ENCODE measurements at places on chromosomes 4 and X. TPM values are rescaled to one million over a fixed set of nuclear protein-coding genes. Genes with fewer than 3 reads are reported as not detected.

GRCh38 chr4:73376976-73377375, 27.1 kb upstream of the ALB start:
- no peak overlapping the region for H3K27ac ChIP-seq
- H3K27me3 ChIP-seq, result no peaks in the 10 kb centered on the region
- no peak for DNase-seq
- no peaks in the 10 kb centered on the region for H3K4me1 ChIP-seq
- no peaks in the 10 kb centered on the region for H3K36me3 ChIP-seq

GRCh38 chr4:22241415-22241814, 274.5 kb downstream of the ADGRA3 start:
- peaks cover 7% of the 10 kb centered on the region for H3K4me1 ChIP-seq
- no peak overlapping the region for H3K27ac ChIP-seq
- H3K36me3 ChIP-seq, result no peaks in the 10 kb centered on the region
- no peak for DNase-seq
- H3K4me3 ChIP-seq, result no peak overlapping the region

DNA sequence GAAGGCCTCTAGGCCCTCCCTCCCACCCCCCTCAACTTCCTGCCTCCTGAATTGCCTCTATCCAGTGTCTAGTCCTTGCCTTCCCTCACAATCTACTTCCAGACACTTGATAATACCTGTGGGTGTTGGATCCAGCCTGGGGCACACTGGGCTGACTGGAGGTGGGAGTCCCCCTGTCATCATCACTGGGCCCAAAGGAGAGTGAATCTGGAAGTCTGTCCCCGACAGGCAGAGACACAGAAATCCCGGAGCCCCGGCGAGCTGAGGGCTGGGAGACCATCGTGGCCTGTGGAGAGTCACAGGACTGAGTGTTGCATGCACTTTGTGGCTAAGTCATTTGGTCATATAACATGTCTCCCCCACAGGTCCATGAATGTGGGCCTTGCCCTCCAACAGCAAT, 8.4 kb upstream of the SYP start:
- H3K27me3 ChIP-seq, result no peaks in the 10 kb centered on the region
- DNase-seq, result no peak
- no peak overlapping the region for H3K27ac ChIP-seq
- no peaks in the 10 kb centered on the region for H3K4me1 ChIP-seq

DNA sequence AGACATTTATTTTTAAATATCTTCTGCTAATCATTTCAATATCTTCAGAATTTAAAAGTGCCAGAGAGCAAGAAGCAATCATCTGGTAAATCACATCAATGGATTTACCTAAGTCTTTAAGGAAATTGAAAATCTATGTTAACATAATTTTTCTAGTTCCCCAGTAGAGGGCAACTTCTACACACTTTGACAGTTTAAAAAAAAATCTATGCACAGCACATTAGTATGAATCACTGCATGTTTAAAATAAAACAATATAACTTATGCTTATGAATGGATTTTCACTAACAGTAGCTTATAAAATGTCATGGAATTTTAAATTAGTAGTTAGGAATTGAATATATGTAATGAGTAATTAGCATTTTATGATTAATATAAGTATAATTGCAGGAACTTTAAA, 126.5 kb downstream of the REELD1 start:
- H3K4me1 ChIP-seq, result peaks cover 13% of the 10 kb centered on the region
- no peak overlapping the region for H3K27ac ChIP-seq
- H3K4me3 ChIP-seq, result no peak overlapping the region
- no peaks in the 10 kb centered on the region for H3K27me3 ChIP-seq
- no peak for DNase-seq

GRCh38 chrX:119573840-119574393, 446 bp upstream of the UBE2A start:
- no peaks in the 10 kb centered on the region for H3K36me3 ChIP-seq
- peaks cover 5% of the 10 kb centered on the region for H3K4me1 ChIP-seq
- no peaks in the 10 kb centered on the region for H3K27me3 ChIP-seq
- peak; percentile 58 for DNase-seq

GRCh38 chrX:132144061-132144460, 16.2 kb upstream of the FRMD7 start:
- no peak overlapping the region for H3K4me3 ChIP-seq
- H3K27ac ChIP-seq, result no peak overlapping the region
- H3K4me1 ChIP-seq, result no peaks in the 10 kb centered on the region
- no peaks in the 10 kb centered on the region for H3K27me3 ChIP-seq
- no peaks in the 10 kb centered on the region for H3K36me3 ChIP-seq

DNA sequence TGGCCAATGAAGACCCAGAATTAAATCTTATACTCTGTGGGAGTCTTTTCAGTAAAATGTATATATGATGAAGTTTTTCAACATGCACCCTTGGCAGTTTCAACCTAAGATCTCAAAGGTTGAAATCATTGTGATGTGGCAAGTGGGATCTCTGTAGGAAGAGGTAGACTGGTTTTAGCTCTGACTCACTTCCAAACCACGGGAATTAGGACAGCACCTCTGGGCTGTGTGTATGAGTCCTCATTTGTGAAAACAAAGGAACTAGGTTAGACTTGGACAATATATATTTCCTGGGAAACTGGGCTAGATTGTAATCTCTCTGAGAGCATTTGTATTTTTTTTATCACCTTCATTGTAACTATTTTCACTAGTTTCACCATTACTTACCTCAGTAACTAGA, 333.0 kb downstream of the ADGRL3 start:
- no peak overlapping the region for H3K27ac ChIP-seq
- H3K4me3 ChIP-seq, result no peak overlapping the region
- H3K27me3 ChIP-seq, result no peaks in the 10 kb centered on the region
- H3K4me1 ChIP-seq, result no peaks in the 10 kb centered on the region
- H3K36me3 ChIP-seq, result no peaks in the 10 kb centered on the region

DNA sequence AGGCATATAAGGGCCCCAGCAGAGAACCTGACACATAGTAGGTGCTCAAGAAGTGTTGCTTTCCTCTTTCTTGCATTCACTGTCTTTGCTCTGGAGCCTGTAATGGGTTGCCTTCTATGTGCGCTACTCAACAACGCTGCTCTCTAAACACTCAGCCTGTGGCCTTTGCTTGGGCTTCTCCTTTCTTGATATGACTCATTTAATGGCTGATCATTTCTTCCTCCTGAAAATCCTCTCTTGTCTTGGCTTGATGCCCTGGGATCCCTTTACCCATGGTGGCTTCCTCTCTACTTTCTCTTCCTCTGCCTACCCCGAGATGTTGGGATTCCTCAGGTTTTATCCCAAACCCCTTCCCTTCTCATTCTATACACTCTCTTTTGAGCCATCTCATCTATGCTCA, 19.9 kb upstream of the PJA1 start:
- no peak for DNase-seq
- no peaks in the 10 kb centered on the region for H3K4me1 ChIP-seq
- H3K27me3 ChIP-seq, result no peaks in the 10 kb centered on the region
- H3K4me3 ChIP-seq, result no peak overlapping the region
- H3K36me3 ChIP-seq, result no peaks in the 10 kb centered on the region
- H3K27ac ChIP-seq, result no peak overlapping the region

- H3K27ac ChIP-seq, result no peak overlapping the region
- no peaks in the 10 kb centered on the region for H3K4me1 ChIP-seq
- no peaks in the 10 kb centered on the region for H3K27me3 ChIP-seq
- H3K36me3 ChIP-seq, result no peaks in the 10 kb centered on the region
- no peak overlapping the region for H3K4me3 ChIP-seq
- no peak for DNase-seq
Observed at GRCh38 chr4:96186593-96186992, 346.7 kb downstream of the PDHA2 start.

GRCh38 chrX:10159145-10159468, 2.3 kb downstream of the CLCN4 start:
- H3K4me1 ChIP-seq, result peaks cover 8% of the 10 kb centered on the region
- H3K4me3 ChIP-seq, result no peak overlapping the region
- DNase-seq, result no peak
- no peak overlapping the region for H3K27ac ChIP-seq
- peaks cover 5% of the 10 kb centered on the region for H3K27me3 ChIP-seq

GRCh38 chrX:120446498-120446897, 22.6 kb downstream of the LAMP2 start:
- H3K4me1 ChIP-seq, result peaks cover 5% of the 10 kb centered on the region
- no peak overlapping the region for H3K4me3 ChIP-seq
- H3K27ac ChIP-seq, result no peak overlapping the region
- no peaks in the 10 kb centered on the region for H3K27me3 ChIP-seq

GRCh38 chr4:147583876-147584275, 33.3 kb upstream of the TMEM184C start:
- no peak overlapping the region for H3K4me3 ChIP-seq
- H3K27me3 ChIP-seq, result no peaks in the 10 kb centered on the region
- H3K4me1 ChIP-seq, result no peaks in the 10 kb centered on the region
- H3K36me3 ChIP-seq, result no peaks in the 10 kb centered on the region

- no peak overlapping the region for H3K4me3 ChIP-seq
- no peak for DNase-seq
- H3K27me3 ChIP-seq, result peaks cover 10% of the 10 kb centered on the region
- H3K27ac ChIP-seq, result no peak overlapping the region
- peaks cover 16% of the 10 kb centered on the region for H3K4me1 ChIP-seq
Observed at GRCh38 chrX:153644356-153645125, 2.5 kb upstream of the DUSP9 start.

- DNase-seq, result no peak
- peak overlapping the region; percentile 45 for H3K27ac ChIP-seq
- H3K4me1 ChIP-seq, result peaks cover 17% of the 10 kb centered on the region
Observed at GRCh38 chr4:103098756-103099440, 736 bp downstream of the BDH2 start.

DNA sequence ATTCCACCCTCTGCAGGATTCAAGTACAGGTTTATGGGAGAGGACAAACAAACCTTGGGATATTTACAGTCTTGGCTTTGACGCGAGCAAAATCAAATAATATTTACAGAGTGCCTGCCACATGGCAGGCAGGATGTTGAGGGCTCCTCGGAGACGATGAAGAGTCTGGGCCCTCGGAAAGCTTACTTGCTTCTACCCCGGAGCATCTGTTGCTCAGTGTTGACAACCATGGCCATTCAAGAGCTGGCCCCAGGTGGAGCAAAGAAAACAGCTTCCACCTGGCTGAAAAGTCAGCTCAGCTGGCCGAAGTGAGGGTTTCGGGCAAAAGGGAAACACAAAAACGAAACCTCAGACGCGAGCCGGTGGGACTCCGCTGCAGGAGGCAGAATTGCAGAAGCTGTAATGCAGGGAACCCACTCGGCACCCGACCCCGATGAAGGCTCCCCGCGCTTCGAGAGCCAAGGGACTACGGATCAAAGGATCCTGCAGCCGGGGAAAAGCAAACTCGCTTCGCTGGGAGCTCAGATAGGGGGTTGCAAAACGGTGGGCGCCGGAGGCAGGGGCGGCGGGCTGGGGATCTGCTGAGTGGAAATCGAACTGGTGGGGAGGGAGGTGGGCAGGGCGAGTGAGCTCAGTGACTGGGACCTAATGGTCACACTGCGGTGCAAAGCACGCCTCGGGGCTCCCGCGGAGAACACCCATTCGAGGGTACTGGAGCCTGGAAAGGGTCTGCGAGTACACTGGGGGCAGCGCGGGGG, 805 bp downstream of the ATP8A1 start:
- no peaks in the 10 kb centered on the region for H3K27me3 ChIP-seq
- DNase-seq, result peak; percentile 70
- H3K4me3 ChIP-seq, result peak overlapping the region; percentile 68
- peak overlapping the region; percentile 88 for H3K27ac ChIP-seq
- peaks cover 40% of the 10 kb centered on the region for H3K4me1 ChIP-seq

DNA sequence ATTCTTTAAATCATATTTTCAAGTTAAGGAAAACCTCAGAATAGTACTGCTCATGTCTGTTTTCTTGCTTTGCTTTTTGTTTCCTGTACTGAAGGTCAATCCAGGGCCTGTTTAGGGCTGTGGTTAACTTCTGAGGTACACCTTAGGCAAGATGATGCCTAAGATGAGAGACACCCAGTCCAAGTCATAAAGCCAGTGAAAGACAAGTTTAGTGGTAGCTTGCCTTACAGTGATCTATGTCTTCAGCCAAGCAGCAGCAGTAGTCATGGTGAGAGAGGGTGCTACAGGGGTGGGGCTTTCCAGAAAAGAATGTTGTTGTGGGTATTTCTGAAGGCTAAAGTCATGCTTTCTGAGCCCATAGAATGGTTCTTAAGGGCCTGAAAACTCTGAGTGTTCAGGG, 173.7 kb downstream of the VSIG4 start:
- no peaks in the 10 kb centered on the region for H3K27me3 ChIP-seq
- no peaks in the 10 kb centered on the region for H3K4me1 ChIP-seq
- no peak for DNase-seq
- no peak overlapping the region for H3K4me3 ChIP-seq

DNA sequence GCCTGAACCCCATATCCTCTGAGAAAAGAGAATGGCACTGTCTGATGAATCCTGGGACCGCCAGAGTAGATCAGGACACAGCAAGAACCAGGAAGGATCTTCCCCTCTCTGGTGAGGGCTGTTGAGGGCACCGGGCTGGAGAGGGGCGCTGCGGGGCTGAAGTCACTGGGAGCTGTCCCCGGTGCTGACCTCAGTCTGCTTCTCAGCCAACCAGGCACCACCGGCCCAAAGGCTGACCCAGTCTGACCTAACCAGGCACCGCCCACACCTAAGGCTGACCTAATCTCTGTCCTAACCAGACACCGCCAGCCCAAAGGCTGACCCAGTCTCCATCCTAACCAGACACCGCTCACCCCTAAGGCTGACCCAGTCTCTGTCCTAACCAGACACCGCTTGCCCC, 82.8 kb downstream of the CPZ start:
- no peaks in the 10 kb centered on the region for H3K27me3 ChIP-seq
- DNase-seq, result peak; percentile 10
- no peak overlapping the region for H3K4me3 ChIP-seq

DNA sequence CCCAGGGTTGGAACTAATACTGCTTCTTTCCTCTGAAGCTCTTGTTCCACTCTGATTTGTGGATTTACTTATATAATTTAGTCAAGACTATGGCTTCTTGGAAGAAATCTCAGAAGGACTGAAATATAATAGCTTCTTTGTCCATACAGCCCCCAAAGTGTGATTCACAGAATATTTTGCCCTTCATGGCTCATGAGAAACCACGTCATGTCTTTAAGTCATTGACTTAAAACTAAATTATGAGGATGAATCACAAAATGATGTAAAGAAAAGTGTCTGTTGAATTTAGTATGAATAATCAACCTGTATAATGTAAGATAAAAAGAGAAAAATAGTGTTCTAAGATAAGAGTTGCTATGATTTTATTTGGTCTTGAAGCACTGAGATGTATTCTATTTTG, 43.3 kb upstream of the AGA start:
- no peaks in the 10 kb centered on the region for H3K27me3 ChIP-seq
- no peak for DNase-seq
- no peak overlapping the region for H3K4me3 ChIP-seq
- H3K4me1 ChIP-seq, result no peaks in the 10 kb centered on the region
- H3K36me3 ChIP-seq, result no peaks in the 10 kb centered on the region

GRCh38 chrX:26511589-26512363, 295.8 kb downstream of the MAGEB5 start:
- no peak overlapping the region for H3K4me3 ChIP-seq
- DNase-seq, result no peak
- H3K27ac ChIP-seq, result no peak overlapping the region
- H3K27me3 ChIP-seq, result no peaks in the 10 kb centered on the region
- H3K36me3 ChIP-seq, result no peaks in the 10 kb centered on the region

Gene GSTCD
- total RNA-seq, result 18.9 TPM

Gene GNL3L
- total RNA-seq, result 51.3 TPM

Gene UBE2K
- total RNA-seq, result 32.1 TPM

Gene PPEF2
- not detected for total RNA-seq

Gene TLR10
- total RNA-seq, result 0.83 TPM

Gene XAGE1A
- not detected for total RNA-seq

Gene MAGEA4
- not detected for total RNA-seq

All from thyroid gland (tissue), 4 donors.